HT-29 (cell line): ENCODE measurements at places on chromosomes 12 and 14. TPM values are rescaled to one million over a fixed set of nuclear protein-coding genes. Genes with fewer than 3 reads are reported as not detected.

DNA sequence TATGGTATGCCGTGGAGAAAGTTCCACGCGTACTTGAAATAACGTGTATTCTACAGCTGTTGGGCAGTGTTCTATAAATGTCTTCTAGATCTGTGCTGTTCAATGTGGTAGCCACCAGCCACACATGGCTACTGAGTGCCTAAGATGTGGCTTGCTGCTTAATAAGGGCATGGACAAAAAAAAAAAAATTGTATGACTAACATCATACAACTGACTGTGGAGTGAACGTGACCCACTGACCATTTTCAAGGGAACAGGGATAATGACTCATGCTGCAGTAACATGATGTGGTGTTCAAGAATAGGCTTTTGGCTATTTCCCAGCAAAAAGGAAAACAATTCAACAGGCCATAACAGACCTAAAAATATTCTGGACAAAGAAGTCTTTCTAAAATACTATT lies 13.0 kb downstream of the ATG14 start:
- DNase-seq, result no peak

GRCh38 chr12:57127726-57128518 lies at the start of gene LRP1:
TSS of gene LRP1 (plus strand) at chr12:57128483. CDS start at chr12:57128965, 482 bp downstream.
- peak; percentile 77 for DNase-seq

GRCh38 chr12:31570880-31571279 lies 20.1 kb downstream of the DENND5B start:
- DNase-seq, result no peak

DNA sequence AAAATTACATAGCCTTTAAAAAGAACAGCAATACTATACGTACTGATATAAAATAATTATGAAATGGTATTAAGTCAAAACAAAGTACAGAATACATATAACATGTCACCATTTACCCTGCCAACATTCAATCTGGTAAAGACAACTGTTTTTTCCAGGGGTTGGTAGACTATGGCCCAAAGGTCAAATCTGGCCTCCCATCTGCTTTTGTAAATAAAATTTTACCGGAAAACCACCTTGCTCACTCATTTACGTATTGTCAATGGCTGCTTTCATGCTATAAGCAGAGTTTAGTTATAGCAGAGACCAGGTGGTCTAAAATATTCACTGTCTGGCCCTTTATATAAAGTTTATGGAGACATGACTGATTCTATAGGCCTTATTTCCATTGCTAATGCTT lies 14.0 kb downstream of the CEP290 start:
- DNase-seq, result no peak

GRCh38 chr14:25136811-25137210 lies 86.9 kb upstream of the STXBP6 start:
- no peak for DNase-seq

DNA sequence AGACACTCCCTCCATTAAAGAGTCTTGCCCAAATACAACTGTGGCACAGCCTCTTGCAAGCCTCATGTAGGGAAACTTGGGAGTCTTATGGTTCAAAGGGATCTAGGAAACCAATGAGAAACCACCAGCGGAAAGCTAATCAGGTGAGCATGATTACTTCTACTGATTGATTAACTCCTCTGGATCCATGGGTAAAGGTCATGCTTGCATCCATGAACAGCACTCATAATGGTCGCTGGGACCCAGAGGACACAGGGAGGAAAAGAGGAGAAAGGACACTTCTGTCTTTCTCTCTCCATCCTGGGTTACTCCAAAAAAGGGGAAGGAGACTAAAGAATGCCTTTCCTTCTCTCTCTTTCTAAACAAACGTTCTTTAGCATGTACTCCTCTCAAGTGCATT lies 1397.2 kb downstream of the LRFN5 start:
- DNase-seq, result no peak

GRCh38 chr14:76500011-76500410 lies 124.1 kb downstream of the ESRRB start:
- DNase-seq, result no peak

- DNase-seq, result no peak
Measured at GRCh38 chr14:78970677-78971076, 800.5 kb downstream of the NRXN3 start.

DNA sequence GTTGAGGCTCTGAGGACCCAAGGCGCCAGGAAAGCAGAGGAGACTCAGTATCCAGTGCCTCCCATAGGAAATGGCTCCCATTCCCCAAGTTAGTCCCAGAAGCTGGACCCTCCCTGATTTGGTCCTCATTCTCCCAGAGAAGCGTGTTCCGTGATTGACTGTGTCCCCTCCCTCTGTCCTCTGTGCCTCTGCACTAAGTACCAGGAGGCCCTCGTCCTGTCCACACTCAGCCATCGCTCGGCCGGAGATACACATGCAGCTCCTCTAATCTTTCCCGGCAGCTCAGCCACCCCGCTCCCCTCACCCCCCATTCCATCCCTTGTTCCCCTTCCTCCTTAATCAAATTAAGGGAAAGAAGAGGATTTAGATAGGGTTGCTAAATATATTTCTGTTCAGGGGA lies 28.3 kb upstream of the ATP2A2 start:
- no peak for DNase-seq

- no peak for DNase-seq
Measured at GRCh38 chr12:32809846-32810245, 54.1 kb upstream of the YARS2 start.

DNA sequence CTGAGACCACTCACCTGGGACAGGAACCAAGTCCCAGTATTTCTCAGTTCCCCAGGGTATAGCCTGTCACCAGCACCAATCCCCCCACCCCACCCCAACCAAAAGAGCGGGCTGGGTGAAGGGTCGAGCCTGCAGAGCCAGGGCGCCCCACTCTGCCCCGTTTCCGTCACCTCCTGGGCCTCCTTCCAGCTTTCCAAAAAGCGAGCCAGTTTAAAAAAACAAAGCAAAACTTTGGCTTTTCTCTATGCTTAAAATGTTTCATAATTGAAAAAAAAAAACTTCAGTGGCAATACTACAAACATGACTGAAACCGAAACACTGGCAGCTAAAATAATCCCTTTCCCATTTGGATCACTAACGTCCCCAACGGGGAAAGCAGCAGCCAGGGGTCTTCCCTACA lies 7.5 kb downstream of the CAMKK2 start:
- no peak for DNase-seq

DNA sequence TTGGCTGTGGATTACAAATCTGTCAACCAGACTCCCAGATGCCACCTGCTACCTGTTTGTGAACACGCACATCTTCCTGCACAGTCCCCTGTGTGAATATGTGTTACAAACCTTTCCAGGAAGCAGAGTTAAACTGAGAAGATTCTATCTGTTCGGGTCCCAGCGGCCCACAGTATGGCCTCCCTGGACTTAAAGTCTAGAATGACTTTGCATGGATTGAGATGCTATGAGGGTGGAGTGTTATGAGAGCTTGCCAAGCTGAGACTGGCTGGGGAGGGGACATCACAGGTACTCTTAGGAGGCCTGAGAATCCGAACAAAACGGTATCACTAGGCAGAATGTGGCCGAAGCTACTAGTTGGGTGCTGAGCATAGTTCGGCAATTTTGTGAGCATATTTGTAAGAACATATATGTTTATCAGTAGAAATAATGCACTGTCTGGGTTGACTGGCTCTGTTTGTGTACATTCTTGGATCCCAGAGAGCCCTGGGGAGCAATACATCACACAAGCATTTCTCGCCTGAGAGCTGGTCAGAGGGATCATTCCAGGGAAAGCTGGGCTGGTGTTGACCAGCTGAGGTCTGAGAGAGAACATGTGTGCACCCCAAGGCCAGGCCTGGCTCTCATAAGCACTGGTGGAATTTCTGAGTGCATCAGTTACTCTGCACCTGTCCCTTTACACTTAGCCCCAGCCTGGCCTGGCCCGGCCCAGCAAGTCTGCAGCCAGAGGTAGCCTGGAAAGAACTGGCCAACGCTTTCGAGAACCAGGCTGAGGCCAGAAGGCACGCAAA lies 29.8 kb upstream of the LTBP2 start:
- no peak for DNase-seq

Gene KLRC4
- 0.10 TPM in 1 of 2 replicates, not detected in the other for total RNA-seq

Gene FOXN4
- not detected in 2 replicates for total RNA-seq

Gene SLCO1B3
- total RNA-seq, result 2.6 and 3.2 TPM in 2 replicates

Gene PPP4R4
- 0.03 and 0.94 TPM in 2 replicates for total RNA-seq

Gene LACRT
- not detected in 2 replicates for total RNA-seq
